ENCODE measurements at places on chromosomes 2 and 18.

- no peaks in the 10 kb centered on the region for H3K4me1 ChIP-seq
- peaks cover 3% of the 10 kb centered on the region for H3K27me3 ChIP-seq
- no peak overlapping the region for H3K27ac ChIP-seq
- H3K4me3 ChIP-seq, result no peak overlapping the region
- peak; percentile 87 for DNase-seq
Measured at GRCh38 chr2:170409164-170409535, 231.2 kb downstream of the MYO3B start.

- no peak for DNase-seq
- no peak overlapping the region for H3K27ac ChIP-seq
- H3K36me3 ChIP-seq, result no peaks in the 10 kb centered on the region
- no peaks in the 10 kb centered on the region for H3K27me3 ChIP-seq
Measured at GRCh38 chr2:171139860-171140259, 20.8 kb downstream of the TLK1 start.

- H3K4me1 ChIP-seq, result peaks cover 17% of the 10 kb centered on the region
- no peaks in the 10 kb centered on the region for H3K27me3 ChIP-seq
- DNase-seq, result no peak
Measured at GRCh38 chr18:58405107-58405898, 223.6 kb downstream of the ALPK2 start.

- no peaks in the 10 kb centered on the region for H3K36me3 ChIP-seq
- H3K27me3 ChIP-seq, result peaks cover 9% of the 10 kb centered on the region
- H3K4me3 ChIP-seq, result no peak overlapping the region
- DNase-seq, result no peak
Measured at GRCh38 chr2:68800517-68800916, 65.9 kb downstream of the ARHGAP25 start.

DNA sequence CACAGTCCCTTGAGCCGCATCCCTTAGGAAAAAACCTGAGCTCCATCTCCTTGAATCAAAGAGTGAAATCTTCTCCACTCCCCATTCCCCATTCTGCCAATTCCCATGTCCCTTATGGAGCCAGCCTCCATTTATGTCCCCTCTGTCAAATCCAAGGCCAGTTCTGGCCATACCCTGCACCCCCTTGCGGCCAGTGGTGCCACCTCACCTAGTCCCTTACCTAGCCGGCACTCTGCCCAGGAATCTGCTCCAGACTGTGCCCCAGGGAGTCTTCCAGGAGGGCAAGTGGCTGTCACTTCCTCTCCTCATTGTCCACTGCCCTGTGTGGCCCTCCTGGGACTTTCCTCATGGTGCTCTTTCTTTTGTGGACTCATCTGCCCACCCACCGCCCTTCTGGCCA lies 195.4 kb upstream of the RMP24 start:
- no peaks in the 10 kb centered on the region for H3K36me3 ChIP-seq
- no peak overlapping the region for H3K27ac ChIP-seq
- H3K4me1 ChIP-seq, result no peaks in the 10 kb centered on the region
- no peaks in the 10 kb centered on the region for H3K27me3 ChIP-seq
- no peak overlapping the region for H3K4me3 ChIP-seq

- H3K36me3 ChIP-seq, result no peaks in the 10 kb centered on the region
- no peak overlapping the region for H3K27ac ChIP-seq
- H3K4me3 ChIP-seq, result no peak overlapping the region
Measured at GRCh38 chr2:180222644-180223043, 215.5 kb upstream of the CWC22 start.

- DNase-seq, result peak; percentile 59
- no peaks in the 10 kb centered on the region for H3K27me3 ChIP-seq
- no peaks in the 10 kb centered on the region for H3K36me3 ChIP-seq
- H3K27ac ChIP-seq, result no peak overlapping the region
- H3K4me3 ChIP-seq, result no peak overlapping the region
- H3K4me1 ChIP-seq, result peaks cover 8% of the 10 kb centered on the region
Measured at GRCh38 chr18:73785300-73785699, 362.3 kb downstream of the FBXO15 start.

DNA sequence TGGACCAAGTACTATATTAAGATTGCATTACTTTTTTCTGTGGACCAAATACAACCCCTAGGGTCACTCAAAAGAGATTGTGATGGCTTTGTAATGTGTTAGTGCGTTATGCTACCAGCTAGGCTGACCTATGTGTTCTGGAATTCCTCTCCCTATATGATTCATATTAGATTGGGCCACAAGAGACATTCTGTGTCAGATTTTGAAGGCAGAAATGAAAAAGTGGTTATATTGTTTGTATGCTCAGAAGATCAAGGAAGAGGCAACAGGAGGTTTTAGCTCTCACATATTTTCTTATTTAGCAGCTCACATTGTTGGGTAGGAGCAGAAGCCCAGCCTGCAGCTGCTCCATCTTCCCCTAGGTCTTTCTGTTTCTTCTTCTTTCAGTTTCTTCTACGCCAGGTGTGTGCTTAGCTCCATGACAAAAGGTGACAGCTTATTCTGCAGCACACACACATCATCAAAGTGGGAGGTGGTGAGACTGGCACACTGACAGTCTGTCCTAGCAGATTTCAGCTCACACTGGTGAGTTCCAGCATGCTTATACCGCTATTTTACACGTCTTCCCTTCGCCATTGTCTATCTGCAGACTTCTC lies 156.8 kb upstream of the UBE2E3 start:
- H3K27ac ChIP-seq, result no peak overlapping the region
- H3K36me3 ChIP-seq, result no peaks in the 10 kb centered on the region
- H3K27me3 ChIP-seq, result no peaks in the 10 kb centered on the region
- DNase-seq, result peak; percentile 52
- no peaks in the 10 kb centered on the region for H3K4me1 ChIP-seq

DNA sequence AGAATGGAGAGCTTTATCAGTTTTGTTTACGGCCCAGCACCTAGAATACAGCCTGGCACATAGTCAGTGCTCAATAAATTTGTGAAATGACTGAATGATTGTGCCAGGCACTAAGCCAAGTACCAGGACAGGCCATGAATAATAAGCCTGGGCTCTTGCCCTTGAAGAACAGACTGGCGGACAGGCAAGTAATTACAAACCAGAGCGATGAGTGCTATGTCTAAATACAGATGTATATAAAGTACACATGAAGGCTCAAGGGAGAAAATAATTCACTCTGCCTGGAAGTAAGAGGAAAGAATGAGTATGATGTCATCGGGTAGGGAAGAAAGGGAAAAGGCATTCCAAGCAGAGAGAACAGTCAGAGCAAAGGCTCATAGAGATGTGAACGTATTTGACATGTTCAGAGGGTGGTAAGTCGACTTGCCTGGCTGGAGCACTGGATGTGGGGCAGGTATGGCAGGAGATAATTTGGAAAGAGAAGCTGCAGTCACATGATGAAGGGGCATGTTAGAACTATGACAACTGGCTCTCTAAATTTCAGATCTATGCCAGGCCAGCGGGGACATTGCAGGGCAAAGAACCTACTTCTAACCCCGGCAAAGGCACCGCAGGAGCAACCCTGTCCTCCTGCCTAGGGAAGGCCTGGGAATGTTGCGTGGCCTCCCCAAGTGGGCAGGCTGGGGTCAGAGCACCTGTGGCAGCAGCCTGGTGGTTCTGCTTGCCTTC lies 119.1 kb upstream of the STPG4 start:
- no peak overlapping the region for H3K27ac ChIP-seq
- H3K36me3 ChIP-seq, result no peaks in the 10 kb centered on the region
- H3K4me1 ChIP-seq, result no peaks in the 10 kb centered on the region
- H3K27me3 ChIP-seq, result no peaks in the 10 kb centered on the region

- H3K27me3 ChIP-seq, result no peaks in the 10 kb centered on the region
- peaks cover 24% of the 10 kb centered on the region for H3K4me1 ChIP-seq
- no peak for DNase-seq
- H3K36me3 ChIP-seq, result no peaks in the 10 kb centered on the region
- no peak overlapping the region for H3K4me3 ChIP-seq
Measured at GRCh38 chr2:20614201-20615067, 36.5 kb downstream of the HS1BP3 start.

- H3K4me3 ChIP-seq, result no peak overlapping the region
- H3K36me3 ChIP-seq, result no peaks in the 10 kb centered on the region
- no peak for DNase-seq
- no peaks in the 10 kb centered on the region for H3K27me3 ChIP-seq
- H3K4me1 ChIP-seq, result no peaks in the 10 kb centered on the region
Measured at GRCh38 chr18:59987102-59987501, 87.3 kb downstream of the PMAIP1 start.

GRCh38 chr18:68103561-68103960 lies 587.0 kb upstream of the DSEL start:
- no peaks in the 10 kb centered on the region for H3K36me3 ChIP-seq
- H3K4me1 ChIP-seq, result no peaks in the 10 kb centered on the region
- H3K27me3 ChIP-seq, result no peaks in the 10 kb centered on the region
- DNase-seq, result no peak

GRCh38 chr18:56112013-56112749 lies 524.2 kb upstream of the TCF4 start:
- H3K27me3 ChIP-seq, result no peaks in the 10 kb centered on the region
- H3K4me3 ChIP-seq, result no peak overlapping the region
- DNase-seq, result peak; percentile 30

DNA sequence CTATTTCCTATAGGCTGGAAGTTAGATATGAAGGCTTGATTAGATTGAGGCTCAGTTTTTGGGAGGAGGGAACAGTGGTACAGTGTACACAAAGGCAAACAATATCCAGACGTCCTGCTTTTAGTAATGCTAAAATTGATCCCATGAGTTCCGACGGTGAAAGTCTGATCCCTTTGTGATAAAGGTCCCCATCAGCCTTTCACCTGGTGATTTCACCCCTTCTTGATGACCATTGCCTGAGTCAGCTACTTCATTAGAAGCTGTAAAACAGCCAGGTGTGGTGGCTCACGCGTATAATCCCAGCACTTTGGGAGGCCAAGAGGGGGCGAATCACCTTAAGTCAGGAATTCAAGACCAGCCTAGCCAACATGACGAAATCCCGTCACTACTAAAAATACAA lies 29.7 kb downstream of the TWSG1 start:
- no peaks in the 10 kb centered on the region for H3K4me1 ChIP-seq
- H3K27ac ChIP-seq, result no peak overlapping the region
- peaks cover 3% of the 10 kb centered on the region for H3K36me3 ChIP-seq
- DNase-seq, result no peak

DNA sequence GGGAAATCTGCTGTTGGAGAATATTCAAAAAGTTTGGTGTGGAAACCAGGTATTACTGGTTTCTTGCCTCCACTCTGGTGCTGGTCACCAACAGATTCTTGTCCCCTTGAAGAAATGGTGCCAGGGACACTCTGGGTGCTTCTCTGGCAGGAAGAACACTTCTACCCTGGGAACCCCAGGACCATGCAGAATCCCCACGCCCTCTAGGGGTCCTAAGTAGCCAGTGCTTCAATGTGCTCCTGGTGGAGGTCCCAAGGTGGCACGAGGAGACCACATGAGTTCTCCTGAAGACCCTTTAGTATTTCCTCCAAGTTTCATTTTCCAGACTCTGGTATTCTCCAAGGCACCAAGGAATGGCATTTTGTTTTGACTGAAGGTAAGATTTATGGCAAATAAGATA lies 380.6 kb downstream of the TSN start:
- H3K4me3 ChIP-seq, result no peak overlapping the region
- H3K36me3 ChIP-seq, result no peaks in the 10 kb centered on the region
- H3K27me3 ChIP-seq, result no peaks in the 10 kb centered on the region
- DNase-seq, result peak; percentile 32
- no peaks in the 10 kb centered on the region for H3K4me1 ChIP-seq
- no peak overlapping the region for H3K27ac ChIP-seq

GRCh38 chr2:10452312-10452711 lies 4.2 kb upstream of the ODC1 start:
- H3K27me3 ChIP-seq, result no peaks in the 10 kb centered on the region
- no peaks in the 10 kb centered on the region for H3K36me3 ChIP-seq
- no peak for DNase-seq
- H3K27ac ChIP-seq, result no peak overlapping the region

- H3K4me1 ChIP-seq, result peaks cover 4% of the 10 kb centered on the region
- H3K27me3 ChIP-seq, result no peaks in the 10 kb centered on the region
- no peak overlapping the region for H3K4me3 ChIP-seq
- no peaks in the 10 kb centered on the region for H3K36me3 ChIP-seq
- no peak for DNase-seq
Measured at GRCh38 chr18:23380001-23380550, 73.0 kb upstream of the RIOK3 start.

DNA sequence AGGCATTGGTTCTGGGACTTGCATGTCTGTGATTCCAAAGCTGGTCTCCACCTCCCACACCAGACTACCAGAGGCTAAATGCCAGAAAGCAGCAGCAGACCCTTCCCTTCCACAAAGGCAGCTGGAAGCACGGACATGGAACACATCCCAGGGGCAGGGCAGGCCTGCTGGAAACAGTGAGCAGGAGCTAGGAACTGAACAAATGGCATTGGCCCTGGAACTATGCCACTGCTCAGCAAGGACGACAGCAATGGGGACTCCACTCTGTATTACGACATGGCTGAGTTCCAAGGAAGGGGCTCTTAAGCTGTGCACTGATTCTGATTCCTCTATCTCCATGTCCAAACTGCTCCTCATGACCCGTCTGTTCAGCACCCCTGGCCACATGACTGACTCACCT lies 77.8 kb upstream of the TFCP2L1 start:
- no peaks in the 10 kb centered on the region for H3K27me3 ChIP-seq
- H3K36me3 ChIP-seq, result peaks cover 41% of the 10 kb centered on the region
- no peak overlapping the region for H3K4me3 ChIP-seq

- H3K4me3 ChIP-seq, result no peak overlapping the region
- peaks cover 19% of the 10 kb centered on the region for H3K27me3 ChIP-seq
- H3K4me1 ChIP-seq, result no peaks in the 10 kb centered on the region
Measured at GRCh38 chr2:70431716-70432347, 121.8 kb downstream of the TGFA start.

GRCh38 chr2:120358734-120359465 lies 13.0 kb downstream of the INHBB start:
- DNase-seq, result no peak
- no peak overlapping the region for H3K4me3 ChIP-seq
- no peaks in the 10 kb centered on the region for H3K36me3 ChIP-seq
- H3K4me1 ChIP-seq, result no peaks in the 10 kb centered on the region

DNA sequence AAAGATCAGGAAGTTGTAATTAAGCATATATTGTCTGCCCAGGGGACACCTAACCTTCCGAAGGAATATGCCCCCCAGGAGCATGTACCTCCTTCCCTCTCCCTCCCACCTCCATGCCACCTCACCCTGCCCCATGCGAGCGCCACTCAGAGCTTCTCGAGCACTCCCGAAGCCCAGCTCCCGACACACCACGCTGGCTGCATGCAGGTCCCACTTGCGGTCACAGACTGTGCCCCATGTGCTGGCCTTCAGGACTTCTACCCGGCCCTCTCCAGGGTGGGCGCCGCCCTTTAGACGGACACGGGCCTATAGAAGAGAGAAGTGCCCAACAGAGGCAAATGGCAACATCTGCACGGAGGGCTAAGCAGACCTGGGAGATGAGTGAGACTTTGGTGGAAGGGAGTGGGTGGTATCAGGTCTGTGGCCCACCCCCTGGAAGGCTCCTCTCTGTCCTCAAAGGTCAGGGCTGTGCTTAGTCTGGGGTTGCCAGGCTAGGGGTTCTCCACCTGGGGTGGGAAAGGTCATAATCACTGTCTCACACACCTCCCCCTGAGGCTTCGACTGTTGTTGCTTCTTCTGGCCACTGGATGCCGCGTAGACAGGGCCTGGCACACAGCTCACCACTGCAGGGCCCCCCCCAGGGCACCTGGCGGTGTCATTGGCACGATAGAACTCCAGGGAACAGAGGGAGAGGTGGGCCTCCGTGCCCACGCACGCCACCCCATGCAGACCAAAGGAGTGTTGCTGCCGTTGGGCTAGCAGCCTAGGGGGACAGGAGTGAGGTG lies 6.6 kb downstream of the HTRA2 start:
- no peak for DNase-seq
- H3K27me3 ChIP-seq, result no peaks in the 10 kb centered on the region
- no peak overlapping the region for H3K4me3 ChIP-seq
- H3K36me3 ChIP-seq, result peaks cover 9% of the 10 kb centered on the region
- no peaks in the 10 kb centered on the region for H3K4me1 ChIP-seq

GRCh38 chr2:160380611-160381010 lies 113.0 kb downstream of the RBMS1 start:
- no peak for DNase-seq
- no peak overlapping the region for H3K4me3 ChIP-seq
- H3K4me1 ChIP-seq, result peaks cover 45% of the 10 kb centered on the region
- no peak overlapping the region for H3K27ac ChIP-seq
- no peaks in the 10 kb centered on the region for H3K27me3 ChIP-seq
- no peaks in the 10 kb centered on the region for H3K36me3 ChIP-seq

All from cardiac muscle cell (in vitro differentiated cells and primary cell).